NCI-H1092 (cell line): ENCODE measurements at places on chromosomes 2 and 18.

GRCh38 chr2:208294482-208295024 lies 28.5 kb downstream of the PIKFYVE start:
- no peak for DNase-seq

DNA sequence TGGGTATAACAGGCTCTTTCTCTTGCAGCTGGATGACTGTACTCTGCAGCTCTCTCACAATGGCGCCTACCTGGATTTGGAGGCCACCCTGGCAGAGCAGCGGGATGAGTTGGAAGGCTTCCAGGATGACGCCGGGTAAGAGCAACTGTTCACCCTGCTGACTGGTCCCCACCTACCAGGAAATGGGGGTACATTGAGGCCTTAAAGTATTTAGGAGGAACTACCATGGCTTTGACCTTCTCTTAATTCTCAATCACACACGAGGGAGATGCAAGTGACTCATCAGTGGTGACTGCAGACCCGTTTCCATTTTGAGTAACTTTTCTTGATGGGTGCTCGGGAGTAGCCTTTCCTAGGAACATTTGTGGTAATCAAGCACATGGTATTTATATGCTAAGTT lies 58.0 kb downstream of the FHOD3 start:
- DNase-seq = no peak

DNA sequence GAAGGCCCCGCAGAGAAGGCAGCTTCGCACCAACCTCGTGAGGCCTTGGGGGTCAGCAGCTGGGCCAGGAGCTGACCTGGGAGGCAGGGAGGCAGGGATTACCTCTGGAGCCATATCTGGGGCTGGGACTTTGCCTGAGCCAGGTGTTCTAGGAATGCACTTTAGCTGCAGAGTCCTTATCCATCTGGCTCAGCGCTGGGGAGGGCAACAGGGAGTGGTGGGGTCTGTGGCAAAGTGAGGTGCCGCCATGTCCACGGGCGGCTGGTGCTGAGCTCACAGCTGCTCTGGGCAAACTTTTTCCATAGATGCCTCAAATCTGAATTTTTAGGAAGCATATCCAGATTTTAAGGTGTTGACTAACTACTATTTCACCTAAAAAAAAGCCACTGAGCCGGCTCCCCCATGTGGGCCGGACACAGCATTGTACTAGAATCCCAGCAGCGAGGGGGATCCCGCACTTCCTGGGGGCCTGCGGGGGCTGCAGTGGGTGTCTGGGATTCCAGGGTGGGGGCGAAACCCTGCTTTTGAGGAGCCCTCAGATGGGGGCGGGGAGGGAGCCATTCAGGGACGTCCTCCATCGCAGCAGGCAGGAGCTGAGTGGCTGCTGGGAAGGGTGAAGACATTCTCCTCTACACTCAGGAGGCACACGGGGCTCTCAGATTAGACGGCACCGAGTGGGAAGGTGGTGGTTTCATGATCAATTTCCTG lies 34.6 kb downstream of the RTP5 start:
- DNase-seq = no peak

GRCh38 chr18:63106727-63107126 lies 212.8 kb downstream of the BCL2 start:
- no peak for DNase-seq

DNA sequence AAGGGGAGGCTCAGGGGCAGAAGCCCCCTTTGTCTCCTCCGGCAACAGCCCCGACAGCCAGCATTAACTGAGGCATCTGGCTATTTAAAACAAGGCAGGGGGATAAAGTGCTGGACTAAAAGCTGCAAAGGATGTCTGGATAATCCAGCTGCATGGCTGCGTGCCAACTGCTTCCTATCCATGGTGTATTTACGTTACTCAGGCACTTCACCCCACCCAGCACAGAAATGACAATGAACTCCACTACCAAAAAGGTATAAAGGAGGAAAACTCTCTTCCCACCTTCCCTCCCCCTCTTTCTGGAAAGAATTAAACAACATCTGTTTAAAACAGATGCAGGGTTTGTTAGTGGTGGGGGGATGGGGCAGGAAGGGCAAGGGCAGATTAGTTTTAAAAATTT lies 82.5 kb downstream of the SPRED2 start:
- peak; percentile 65 for DNase-seq

- DNase-seq = no peak
Measured at GRCh38 chr2:118464546-118465265, 376.4 kb downstream of the INSIG2 start.

DNA sequence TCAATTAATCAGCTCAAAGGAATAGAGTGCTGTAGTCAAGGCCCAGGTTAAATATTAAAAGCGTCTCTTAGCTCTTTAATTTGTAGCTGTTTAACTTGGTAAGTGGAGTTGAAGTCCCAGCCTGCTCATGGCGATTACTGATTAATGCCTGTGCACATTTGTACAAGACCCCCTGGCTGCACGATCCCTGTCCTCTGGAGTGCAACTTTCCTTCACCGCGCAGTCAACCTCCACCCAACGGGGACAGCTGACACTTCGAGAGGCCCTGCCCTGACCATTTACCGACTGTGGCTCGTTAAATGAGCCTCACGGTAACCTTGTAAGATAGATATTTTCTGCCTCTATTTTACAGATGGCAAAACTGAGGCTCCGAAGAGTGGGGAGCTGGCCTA lies 5.5 kb upstream of the CYS1 start:
- no peak for DNase-seq

DNA sequence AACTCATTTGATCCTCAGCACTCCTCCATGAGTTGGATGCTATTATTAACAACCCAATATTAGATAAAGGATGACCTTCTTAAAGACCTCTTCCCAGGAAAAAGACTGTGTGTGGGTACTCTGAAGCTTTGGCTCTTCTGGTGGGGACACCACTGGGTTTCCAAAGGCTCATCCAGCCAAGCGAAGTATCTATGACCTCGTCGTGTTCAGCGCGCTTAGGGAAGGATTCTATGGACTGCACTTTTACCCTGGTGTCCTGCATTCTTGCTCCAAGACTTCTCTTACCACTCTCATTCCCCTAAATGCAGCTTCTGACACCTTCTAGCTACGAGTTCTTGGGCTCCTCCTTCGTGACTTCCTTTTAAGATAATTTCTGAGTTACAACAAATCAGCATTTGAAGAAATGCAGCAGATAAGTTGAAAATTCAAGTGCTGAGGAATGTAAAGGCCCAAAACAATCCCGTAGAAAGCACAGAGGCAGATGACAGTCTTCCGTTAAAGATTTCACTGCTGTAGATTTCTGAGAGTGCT lies 673 bp upstream of the HNMT start:
- DNase-seq = no peak

DNA sequence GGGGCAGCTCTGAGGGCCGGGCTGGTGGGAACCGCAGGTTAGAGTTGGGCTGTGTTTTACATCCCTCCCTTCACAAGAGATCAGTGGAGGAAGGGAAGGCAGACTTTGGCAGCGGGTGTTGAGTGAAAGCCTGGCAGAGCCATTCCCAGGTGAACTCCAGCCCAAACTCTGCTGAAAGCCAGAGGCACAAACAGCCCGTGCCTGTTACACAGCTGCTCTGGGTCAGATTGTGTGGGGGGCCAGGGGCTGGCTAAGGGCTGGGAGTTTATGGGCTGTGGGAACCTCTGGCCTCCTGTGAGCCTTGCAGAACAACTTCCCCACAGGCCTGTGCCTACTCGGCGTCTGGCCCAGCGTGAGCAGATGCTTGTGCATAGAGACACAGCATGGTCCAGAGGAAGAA lies 286.8 kb downstream of the CLIP4 start:
- no peak for DNase-seq

DNA sequence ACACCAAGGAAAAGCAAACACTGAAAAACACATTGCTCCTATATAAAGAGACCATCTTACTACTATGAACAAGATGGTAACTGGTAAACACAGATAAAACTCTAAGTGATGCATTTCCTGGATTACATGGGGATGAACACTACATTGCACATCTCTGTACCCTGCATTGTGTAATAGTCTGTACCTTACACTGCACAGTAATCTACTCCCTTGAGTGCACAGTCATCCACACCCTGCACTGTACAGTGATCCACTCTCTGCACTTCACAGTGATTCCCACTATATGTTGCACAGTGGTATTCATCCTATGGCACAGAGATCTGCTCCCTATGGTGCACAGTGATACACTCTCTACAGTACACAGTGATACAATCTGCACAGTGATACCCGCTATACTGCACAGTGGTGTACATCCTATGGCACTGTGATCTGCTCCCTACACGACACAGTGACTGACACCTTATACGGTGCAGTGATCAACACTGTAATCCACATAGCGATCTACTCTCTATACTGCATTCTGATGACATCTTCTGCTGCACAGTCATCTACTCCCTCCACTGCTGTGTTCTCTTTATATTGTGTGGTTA lies 462.2 kb upstream of the RGPD4 start:
- DNase-seq = no peak

DNA sequence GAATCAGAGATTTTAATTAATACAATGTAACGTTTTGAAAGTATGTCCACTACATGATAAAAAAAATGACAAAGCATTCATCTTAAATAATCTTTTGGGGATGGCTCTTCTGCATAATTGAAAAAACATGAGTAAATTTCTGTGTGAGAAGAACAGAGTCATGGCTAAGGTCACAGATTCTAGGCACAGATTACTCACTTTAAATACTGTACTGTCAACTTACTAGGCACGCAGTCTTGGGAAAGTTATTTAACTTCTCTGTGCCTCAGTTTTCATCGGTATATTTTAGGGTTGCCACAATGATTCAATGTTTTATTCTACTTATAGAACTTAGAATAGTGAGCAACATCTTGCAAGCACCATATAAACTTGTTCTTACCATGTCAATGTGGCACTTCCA lies 49.2 kb downstream of the TMEFF2 start:
- no peak for DNase-seq

GRCh38 chr2:141911485-141912066 lies 219.2 kb downstream of the LRP1B start:
- DNase-seq = peak; percentile 34

DNA sequence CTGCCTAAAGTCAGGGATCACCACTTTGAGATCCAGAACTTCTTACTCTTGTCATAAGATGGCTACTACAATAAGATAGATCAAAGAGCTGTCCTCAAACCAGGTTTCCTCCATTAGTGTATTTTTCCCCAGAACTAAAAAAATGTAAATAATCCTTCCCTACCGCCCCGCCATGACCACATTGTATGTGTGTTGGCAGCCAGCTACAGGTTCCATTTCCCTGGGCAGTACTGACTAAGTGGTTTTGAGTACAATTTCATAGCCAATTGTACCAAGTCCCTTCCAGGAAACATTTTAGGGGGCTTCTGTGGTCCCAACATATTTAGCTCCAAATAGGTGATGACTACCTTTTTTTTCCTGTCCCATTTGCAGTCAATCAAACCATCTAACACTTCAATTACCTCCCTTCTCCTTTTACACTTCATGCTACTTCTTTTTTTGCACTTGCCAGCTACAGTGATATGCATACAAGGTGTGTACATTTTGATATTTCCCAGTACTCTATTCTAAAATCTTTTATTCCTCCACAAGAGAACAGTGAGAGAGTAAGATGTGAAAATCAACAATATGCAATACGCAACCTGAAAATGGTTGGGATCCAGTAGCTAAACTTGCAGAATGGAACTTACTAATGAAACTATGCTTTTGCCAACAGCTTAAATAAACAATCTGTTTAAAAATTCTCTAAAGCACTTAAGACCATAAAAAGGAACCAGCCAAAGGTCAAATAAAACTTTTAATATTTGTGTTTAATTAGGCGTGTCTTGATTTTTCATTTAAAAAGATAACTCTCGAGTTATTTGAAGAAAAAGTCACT lies 3.9 kb downstream of the PUM2 start:
- DNase-seq = no peak

DNA sequence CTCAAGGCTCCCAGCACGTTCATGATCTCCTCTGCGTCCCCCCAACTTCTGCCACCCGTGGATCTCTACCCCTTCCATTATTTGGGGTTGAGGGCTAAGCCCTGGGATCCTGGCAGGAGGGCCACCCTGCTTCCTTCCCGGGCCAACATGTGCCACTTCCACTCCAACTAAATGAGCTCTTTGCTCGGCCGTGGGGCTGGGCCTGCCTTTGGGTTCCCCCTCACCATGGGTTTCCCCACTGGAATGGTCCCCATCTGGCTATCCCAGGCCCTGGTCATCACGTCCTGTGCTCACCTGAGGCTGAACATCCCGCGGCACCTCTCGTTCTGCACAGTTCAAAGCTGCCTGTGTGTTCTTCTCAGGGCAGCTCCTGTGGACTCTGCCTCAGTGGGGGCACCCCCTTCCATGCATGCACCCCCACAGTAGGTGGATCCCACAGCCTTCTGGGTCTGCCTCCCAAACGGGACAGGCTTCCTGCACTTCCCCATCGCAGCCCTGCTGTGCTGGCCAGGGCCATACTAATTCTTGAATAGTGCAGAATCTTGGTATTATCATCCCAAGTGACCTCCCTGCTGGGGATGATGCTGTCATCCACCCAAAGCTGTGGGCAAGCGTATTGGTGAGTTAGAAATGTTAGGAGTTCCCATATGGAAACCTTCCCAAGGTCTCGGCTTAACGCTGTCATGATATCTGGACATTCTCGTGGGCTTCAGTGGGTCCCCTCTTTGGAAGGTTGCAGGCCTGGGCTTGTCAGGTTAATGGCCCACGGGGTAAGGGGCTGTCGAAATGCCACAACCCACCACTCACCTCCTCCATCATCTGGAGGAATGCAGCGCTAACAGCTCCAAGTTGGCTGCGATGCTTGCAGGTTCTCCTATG lies 150.5 kb upstream of the TWIST2 start:
- DNase-seq = no peak

DNA sequence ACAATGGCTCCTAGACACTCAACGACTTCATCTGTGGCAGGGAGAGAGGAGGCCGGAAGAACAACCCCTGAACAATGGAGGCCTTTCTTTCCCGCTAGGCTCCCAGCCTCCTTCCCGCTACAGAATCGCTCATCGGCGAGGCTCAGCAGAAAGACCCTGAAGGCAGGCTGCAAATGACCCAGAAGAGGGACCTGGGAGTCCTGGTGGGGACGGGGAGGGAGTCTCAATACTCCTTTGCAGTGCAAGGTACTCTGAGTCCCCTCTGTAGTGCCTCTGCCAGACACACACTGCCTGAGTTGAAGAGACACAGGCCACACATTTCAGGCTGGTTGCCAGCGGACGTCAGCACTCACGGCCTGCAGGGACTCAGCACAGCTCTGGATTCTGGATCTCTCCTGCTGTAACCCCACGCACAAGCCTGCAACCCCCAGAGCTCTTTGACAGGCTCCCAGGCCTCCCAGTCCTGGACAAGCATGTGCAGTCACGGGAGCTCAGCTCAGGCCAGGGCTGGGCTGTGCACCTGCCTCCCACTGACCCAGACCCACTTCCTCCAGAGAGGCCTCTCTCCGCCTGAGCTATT lies 6.1 kb downstream of the GPR17 start:
- DNase-seq = no peak

GRCh38 chr2:143704451-143705106 lies 575.4 kb downstream of the ARHGAP15 start:
- no peak for DNase-seq
